Aortic smooth muscle cell (primary cell): ENCODE measurements at places on chromosomes 7 and 10. TPM values are rescaled to one million over a fixed set of nuclear protein-coding genes. Genes with fewer than 3 reads are reported as not detected.

Gene VAX1
- not detected in 2 replicates for total RNA-seq

Gene FLNC
- total RNA-seq = 104 and 110 TPM in 2 replicates

Gene ICA1
- 1.7 and 2.2 TPM in 2 replicates for total RNA-seq

Gene TMEM229A
- total RNA-seq = 0.13 and 0.37 TPM in 2 replicates

Gene SEMA3A
- total RNA-seq = 42.3 and 52.1 TPM in 2 replicates

Gene CFAP69
- 6.1 and 7.8 TPM in 2 replicates for total RNA-seq

Gene LIPA
- total RNA-seq = 42.0 and 57.8 TPM in 2 replicates
